ENCODE measurements at places on chromosomes 16 and 17.

DNA sequence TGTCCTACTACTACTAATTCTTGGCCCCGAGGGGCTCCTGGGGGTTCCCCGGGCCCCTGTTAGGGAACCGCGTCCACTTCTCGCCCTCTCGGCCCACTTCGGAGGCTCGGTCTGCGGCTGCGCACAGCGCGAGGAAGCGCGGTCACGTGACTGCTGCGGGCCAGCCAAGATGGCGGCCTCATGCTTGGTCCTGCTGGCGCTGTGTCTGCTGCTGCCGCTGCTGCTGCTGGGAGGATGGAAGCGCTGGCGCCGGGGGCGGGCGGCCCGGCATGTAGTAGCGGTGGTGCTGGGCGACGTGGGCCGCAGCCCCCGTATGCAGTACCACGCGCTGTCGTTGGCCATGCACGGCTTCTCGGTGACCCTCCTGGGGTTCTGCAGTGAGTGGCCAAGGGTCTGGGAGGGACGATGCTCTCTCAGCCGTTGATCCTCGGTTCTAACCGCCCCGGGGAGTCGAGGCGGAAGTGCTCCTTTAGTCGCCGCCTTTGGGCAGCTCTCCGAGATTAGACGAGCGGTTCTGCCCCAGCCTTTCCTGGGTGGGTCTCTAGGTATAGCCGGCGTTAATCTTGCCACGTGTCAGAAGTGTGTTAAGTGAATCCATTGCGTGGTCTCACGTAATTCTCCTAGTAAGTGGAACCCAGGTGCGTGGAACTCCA is at the start of gene ALG1:
Gene ALG1, plus strand, starts transcription at position 163 of the 653 bp plus-strand sequence. Its CDS starts 7 bp downstream, at position 170.
- no peak for DNase-seq

DNA sequence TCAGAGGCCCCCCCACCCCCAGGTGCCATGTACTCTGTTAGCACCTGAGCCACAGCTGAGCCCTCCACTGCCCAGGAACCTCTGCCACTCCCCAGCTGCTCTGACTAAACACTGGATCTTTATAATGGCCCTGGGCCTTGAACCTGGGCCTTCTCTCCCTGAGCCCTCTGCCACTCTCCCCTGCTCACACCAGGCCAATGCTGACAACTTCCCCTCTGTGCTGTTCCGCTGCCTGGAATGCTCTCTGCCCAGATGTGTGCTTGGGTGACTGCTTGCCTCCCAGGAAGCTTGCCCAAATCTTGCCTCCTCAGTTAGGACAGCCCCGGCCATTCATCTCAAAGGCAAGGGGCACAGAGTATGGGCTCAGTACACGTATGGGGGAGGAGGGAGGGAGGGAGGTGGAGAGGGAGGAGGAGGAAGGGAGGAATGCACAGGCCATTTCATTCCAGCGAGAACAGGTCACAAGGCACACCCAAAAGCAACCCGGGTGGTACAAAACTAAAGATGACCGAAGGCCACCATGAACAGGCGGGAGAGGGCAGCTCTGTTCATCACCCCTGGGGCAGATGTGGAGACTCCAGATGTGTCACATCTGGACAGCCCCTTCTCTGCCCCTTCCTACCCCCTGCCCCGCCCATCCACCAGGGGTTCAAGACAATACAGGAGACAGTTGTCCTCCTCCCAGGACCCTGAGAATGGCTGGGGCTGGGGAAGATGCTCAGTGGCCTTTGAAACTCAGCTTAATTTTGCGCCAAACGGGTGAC is 15.3 kb upstream of the TNFRSF13B start:
- no peak for DNase-seq

DNA sequence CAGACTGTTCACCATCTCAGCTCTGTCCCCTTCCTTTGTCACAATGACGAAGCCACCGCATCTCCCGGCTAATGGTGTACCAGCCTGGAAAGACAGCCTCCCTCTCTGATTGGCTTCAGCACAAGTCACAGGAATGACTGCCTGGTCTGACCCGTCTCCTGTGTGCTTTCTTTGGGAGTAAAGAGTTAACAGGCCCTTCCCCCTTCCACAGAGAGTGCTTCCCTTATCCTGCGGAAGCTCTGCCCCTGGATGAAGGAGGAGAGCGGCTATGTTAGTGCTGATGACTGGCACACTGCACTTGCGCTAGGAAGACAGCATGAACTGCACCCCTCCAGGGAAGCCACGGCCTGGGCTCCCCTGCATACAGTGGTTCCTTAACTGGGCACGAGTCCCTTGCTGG is 11.3 kb downstream of the USB1 start:
- no peak for DNase-seq

GRCh38 chr16:11024333-11025053 is 80.1 kb downstream of the CLEC16A start:
- no peak for DNase-seq

DNA sequence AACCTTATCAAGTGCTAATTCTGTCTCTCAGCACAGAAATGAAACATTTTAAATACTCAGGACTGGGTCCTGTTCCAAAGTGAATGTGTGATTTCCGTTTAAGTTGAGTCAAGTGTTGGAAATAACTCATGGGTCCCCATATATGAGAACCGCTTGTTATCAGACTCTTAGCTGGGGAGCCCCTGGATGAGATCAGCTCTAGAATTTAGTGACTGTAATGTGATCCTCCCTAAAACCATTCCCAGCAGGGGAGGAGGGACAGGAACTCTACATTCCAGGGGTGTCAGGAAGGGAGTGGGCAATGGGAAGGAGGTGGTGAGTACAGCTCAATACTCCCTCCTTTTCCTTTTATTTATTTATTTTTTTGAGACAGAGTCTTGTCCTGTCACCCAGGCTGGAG is 37.5 kb downstream of the OTOA start:
- no peak for DNase-seq

GRCh38 chr17:57499648-57500049 is 243.3 kb downstream of the MSI2 start:
- no peak for DNase-seq

DNA sequence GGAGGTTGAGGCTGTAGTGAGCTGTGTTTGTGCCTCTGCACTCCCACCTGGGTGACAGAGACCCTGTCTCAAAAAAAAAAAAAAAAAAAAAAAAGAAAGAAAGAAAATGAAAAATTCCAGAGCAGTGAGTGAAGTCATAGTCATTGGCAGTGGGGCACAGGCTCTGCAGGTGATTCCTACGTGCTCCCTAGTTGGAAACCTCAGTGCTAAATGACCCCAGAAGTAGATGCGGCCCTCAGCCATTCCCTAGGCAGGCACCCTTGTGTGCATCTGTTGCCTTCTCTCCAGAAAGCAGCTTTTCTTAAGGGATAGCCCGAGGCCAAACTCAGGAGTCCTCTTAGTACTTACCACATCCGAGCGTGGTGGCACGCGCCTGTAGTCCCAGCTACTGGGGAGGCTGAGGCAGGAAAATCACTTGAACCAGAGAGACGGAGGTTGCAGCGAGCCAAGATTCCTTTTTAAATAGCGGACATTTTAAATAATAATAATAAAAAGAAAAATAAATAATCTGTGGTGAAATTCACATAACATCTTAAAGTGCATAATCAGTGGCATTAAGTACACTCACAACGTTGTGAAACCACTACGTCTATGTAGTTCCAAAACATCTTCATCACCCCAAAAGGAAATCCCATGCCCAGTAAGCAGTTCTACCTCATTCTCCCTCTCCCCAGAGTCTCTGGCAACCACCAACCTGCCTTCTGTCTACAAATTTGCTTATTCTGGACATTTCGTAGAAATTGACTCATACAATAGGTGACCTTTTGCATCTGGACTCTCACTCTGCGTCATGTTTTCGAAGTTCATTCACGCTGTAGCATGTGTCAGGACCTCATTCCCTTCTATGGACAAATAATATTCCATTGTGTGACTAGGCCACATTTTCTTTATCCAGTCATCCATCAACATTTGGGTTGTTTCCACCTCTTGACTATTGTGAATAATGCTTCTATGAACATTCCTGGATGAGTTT is 12.5 kb upstream of the SPHK1 start:
- DNase-seq, result no peak

DNA sequence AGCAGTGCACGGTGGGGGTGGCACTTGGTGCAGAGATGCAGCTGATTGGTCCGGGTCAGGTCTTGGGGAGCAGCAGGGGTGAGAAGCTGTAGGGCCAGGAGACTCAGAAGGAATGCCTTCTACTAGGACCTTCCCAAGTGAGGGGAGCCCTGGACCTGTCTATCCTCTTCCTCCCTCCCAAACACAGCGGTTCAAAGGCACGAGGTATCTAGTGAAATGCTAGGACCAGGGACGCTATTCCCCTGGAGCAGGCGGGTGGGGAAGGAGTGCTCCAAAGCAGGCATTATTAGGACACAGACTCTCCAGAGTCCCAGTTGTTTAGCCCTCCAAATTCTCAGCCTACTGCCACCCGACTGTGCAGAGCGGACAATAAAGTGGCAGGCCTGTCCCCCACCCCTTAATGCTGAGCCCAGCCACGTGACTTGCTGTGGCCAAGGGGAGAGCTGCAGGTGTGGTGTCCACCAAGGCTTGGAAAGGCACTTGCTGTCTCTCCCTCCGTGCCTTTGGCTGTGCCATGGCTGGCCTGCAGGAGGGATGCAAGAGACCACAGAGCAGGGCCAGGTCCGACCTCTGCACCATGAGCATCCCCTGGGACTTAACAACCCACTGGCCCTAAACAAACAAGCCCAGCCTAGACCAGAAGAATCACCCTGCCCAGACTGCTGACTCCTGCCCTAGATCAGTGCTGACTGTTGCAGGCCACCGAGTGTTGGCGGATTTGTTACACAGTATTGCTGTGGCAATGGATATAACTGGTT is 97.2 kb downstream of the TBC1D16 start:
- no peak for DNase-seq

GRCh38 chr17:14579716-14580115 is 278.8 kb downstream of the HS3ST3B1 start:
- no peak for DNase-seq

DNA sequence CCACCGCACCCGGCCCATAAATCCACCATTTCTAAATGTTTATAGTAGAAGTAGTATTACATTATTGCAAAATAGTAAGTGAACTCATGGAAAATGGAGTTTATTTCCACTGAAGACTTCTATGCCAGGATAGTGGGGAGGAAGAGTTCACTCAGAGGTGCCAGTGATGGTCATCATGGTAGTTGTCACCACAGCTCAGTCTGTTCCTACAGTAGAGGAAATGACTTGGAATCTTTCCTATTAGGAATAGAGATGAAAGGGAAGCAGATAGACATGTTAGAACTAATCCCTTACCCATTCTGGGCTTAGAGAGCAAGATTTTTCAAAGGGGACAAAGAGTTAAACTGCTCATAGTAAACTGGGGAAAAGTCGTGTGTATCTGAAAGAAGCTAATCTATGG is 20.1 kb downstream of the MRPL45 start:
- no peak for DNase-seq

- no peak for DNase-seq
These were observed 196.1 kb upstream of the HS3ST3A1 start for GRCh38 chr17:13797863-13798262.

DNA sequence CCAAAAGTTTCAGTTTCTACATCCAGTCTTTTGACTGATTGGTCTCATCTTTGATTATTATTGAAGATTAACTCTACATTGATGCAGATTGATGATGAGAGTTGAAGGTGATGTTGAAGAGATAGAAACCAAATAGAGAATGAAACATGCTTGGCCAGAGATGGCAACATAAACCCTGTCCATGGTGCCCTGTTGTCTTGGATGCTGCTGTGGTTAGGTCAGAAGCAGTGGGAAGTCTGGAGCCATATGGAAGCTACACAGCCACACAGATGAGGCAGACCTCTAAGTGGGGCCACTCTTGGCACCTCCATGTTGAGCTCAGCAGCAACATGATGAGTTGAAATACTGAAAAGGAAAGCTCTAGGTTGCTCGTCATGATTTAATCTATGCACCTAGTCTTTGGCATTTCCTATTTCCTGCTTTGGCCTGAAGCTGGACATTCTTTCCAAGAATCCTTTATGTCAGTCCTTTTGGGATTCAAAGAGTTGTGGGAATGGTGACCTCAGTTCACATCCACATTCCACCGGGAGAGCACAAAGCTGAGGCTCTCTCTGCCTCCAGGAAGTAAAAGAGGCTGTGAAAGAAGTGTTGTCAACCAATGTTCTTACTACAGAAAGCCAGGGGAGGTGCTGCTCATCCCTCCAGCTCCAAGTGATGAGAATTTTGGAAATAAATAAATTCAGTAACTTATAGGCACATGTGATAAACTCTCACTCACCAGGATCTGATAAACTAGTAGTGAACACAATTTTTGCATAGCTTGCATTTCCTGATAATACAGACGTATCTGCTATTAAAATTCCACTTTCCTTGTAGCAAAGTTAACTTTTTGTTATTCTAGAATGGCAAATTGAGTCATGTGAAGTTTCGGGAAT is 127.7 kb upstream of the MAF start:
- no peak for DNase-seq

DNA sequence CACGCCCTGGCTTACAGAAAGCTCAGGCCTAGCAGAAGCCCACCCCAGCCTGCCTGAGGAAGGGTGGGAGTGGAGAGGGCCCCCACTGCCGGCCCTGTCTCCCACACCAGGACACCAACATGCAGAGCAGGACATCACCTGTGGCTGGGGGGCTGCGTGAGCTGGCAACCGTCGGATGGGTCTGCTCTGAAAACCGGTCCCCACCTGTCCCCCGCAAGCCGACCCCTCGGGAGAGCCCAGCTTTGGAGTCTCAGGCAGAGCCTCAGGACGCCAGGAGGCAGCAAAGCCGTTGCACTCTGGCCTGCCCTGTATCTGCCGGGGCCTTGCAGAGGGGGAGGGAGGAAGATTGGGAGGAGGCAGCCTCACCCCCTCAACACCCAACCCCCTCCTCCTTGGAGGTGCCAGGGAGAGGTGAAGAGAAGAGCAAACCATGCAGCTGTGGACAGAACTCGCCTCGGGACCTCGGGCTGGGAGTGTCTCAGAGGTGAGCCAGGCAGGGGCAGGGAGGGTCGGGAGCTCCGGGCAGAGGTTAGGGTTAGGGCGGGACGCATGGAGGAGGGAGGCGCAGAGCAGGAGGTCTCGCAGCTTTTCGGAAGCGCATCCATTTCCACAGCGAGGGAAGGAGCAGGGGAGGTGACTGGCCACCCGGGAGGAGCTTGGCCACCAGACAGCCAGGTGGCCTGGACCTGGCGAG is 30.4 kb upstream of the ZC3H18 start:
- DNase-seq, result no peak

DNA sequence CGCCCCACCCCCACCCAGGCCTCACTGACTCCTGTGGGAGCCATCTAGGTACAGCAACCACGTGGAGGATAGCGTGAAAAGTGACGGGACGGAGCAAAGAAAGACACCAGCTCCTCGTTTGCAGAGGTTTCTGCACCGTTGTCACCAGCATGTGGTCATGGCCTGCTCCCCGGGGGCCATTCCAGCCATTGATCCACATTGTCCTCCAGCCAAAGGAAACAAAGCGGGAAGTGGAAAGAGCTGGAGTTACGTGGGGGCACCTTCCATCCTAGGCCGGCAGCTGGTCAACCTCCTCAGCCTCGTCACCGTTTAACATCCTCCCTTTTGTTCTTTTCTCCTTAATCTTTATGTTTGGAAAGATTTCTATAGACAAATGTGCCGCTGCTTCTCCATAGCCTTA is 153.7 kb downstream of the RPTOR start:
- DNase-seq, result no peak

- DNase-seq, result no peak
These were observed 29.9 kb upstream of the FOXF1 start for GRCh38 chr16:86480444-86480843.

- DNase-seq, result no peak
These were observed 5.3 kb downstream of the MPP3 start for GRCh38 chr17:43827596-43827995.

GRCh38 chr16:84841787-84842300 is 22.1 kb downstream of the CRISPLD2 start:
- peak; percentile 37 for DNase-seq

Data from NCI-H2081 treated with DMSO at 0.1 percent for 48 hours (cell line).